Amygdala (tissue), 56 donors: ENCODE measurements at places on chromosomes 6 and 20.

DNA sequence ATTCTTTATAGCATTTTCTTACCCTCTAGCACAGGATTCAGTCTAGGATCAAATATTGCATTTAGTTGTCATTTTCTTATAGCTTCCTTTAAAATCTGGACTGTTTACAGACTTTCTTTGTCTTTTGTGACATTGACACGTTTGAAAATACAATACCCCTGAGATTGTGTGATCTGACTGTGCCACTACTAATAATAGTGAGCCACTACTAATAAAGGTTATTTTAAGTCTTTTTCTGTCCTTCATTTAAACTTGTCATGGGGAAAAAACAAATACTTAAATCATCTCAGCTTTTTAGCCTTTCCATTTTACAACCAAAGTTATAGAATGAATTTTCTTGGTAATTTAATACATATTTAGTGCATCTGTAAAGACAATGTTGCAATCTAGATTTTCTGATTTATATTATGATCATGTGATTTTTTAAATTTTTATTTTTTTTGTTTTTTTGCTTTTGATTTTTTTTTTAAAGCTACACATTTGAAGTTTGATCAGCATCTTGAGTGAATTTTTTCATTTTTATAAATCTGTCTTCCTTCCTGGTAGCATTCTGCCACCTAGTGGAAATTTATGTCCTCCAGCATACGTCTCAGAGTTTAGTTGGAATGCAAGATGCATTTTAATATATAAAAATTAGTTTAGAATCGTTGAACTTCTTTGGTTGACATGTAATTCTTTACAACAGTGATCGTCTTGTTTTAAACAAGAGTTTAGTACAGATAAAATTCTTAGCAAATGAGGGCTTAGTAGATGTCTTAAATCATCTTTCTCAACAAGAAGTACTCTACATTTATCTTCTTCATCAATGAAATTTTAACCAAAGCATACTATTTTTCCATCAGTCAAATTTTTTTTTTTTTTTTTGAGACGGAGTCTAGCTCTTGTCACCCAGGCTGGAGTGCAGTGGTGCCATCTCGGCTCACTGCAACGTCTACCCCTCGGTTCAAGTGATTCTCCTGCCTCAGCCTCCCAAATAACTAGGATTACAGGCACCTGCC is 119.4 kb downstream of the NCOA3 start:
- DNase-seq, result no peak

- no peak for DNase-seq
These were observed 7.5 kb downstream of the NFATC2 start for GRCh38 chr20:51535075-51535386.

GRCh38 chr6:28160233-28160632 is 18.6 kb downstream of the ZKSCAN8 start:
- DNase-seq, result no peak

- DNase-seq, result no peak
These were observed 180.1 kb upstream of the PDE10A start for GRCh38 chr6:165843121-165843520.

DNA sequence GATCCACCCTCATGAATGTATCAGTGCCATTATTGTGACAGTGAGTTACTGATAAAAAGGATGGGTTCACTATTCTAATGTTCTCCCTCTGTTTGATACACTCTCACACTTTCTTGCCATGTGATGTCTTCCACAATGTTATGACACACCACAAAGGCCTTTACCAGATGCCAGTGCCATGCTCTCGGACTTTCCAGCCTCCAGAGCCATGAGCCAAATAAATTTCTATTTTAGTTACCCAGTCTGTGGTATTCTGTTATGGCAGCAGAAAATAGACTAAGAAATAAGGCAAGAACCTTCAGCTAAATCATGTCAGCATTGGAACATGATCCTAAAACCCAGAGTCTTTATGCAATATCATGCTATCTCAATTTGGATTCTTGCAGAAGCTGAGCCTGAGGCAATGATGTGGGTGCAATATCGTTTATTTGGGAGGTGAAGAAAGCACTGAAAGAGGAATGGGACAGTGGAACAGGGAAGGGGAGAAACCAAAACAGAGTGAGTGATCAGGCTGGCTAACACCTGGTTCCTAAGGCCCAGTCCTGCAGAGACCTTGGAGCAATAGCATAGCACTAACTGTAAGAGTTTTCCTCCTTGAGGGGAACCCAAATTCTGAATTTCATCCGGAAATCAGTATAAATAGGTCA is 130.4 kb upstream of the LRFN2 start:
- DNase-seq, result no peak

DNA sequence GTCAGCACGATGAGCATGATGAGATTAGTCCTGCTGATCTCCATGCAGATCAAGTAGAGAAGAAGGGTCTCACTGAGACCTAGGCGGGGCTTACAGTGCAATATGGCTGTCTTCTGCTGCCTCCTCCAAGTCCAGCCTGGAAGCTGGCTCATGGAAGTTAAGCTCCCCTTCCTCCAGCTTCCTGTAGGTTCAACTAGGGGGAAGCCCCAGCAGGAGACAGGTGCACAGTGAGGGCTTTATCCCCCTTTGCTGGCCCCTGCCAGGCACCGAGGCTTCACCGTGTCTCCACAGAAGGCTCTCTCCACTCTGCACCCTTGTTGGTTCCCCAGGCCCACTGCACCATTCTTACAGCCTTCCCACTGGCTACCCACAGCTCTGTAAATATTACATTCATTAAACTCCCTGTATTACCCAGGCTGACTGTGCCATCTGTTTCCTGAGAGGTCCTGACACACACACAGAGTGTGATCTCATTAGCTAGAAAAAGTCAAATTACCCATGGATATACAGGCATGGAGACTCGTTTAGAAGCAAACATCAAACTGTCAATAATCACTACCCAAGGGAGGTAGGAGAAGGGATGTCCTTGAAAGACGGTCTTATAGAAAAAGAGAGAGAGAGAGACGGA is 90.4 kb downstream of the SLC2A10 start:
- no peak for DNase-seq

GRCh38 chr6:31586008-31586407 is at the start of gene LST1:
LST1 (plus strand) TSS chr6:31586277; CDS start chr6:31587300, 1,023 bp downstream.
- no peak for DNase-seq

- no peak for DNase-seq
These were observed 58.4 kb upstream of the ARID1B start for GRCh38 chr6:156718647-156719394.

DNA sequence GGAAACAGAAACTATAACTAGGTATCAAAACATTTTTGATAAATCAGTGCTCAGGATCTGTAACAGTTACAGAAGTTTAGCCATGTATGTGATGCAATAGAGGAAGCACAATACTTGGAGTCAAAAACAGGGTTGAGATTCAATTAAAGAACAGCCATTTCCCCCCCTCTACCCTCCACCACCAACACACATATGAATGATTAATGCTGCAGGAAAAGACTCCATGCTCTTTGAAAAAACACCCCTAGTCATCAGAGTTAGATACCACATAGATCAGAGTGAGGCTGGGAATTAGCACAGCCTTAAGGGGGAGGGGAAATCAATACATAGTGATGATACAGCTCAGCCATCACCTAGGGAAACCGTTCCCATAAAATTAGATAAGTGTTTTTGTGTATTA is 108.9 kb upstream of the EMILIN3 start:
- DNase-seq, result no peak

DNA sequence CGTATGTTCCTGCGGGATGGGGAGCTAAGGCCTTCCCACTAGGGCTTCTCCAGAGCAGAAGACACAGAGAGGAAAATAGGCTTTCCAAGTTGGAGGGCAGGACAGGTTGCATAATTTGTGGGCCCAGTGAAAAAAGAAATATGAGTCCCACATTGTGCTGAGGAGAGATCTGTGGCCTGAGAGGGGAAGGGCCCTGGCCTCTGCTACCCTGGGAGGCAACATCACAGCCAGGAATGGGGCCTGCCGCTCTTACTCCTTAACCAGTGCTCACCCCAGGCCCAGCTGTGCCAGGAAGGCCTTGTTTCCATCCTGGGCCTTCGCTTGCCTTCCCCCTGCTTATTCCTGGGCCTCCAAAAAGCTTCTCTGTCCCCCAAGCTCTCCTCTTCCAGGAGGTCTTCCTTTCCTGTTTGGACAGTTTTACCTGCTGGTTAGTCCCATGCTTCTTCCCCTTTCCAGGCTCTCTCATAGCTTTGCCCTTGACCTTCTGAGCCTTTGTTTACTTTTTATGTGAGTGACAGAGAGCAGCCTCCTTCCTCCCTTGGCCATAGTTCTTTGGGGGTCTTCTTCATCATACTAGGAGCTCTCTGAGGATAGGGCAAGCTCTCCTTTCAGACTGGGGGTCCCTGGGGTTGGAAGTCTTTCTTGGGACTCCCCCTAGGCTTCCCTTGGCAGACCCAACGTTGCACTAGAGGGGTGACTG is 26.2 kb upstream of the VEGFA start:
- DNase-seq, result no peak

DNA sequence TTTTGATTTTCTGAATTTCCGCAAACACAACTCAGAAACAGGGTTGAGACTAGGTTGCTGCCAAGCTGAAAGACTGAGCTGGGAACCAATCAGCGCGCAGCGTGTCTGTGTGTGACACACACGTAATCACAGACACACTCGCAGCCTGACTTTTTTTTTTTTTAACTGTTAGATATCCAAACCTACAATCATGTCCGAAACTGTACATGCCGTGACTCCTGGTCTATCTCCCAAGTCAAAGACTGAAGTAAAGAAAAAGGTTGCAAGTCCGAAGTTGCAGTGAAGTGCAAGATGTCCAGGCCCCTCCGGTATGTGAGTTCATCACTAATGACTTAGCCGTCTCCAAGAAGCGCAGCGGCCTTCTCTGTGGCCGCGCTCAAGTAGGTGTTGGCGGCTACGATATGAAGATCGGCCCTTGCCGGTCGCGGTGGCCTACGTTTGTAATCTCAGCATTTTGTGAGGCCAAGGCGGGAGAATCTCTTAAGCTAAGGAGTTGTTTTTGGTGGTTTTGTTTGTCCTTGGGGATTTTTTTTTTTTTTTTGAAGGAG is 108.2 kb downstream of the HFE start:
- DNase-seq, result peak; percentile 92

DNA sequence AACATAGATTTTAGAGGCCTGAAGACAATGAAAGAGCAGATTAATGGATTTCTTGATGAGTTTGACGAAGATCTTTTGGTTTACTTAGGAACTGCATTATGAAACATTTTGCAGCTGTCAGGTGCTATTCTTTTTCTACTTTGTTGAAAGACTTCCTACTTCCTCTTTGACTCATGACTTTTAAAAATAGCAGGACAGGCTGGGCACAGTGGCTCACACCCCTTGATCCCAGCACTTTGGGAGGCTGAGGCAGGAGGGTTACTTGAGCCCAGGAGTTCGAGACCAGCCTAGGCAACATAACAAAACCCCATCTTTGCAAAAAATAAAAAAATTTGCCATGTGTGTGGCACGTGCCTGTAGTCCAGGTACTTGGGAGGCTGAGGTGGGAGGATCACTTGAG is 52.0 kb downstream of the ITCH start:
- no peak for DNase-seq

GRCh38 chr6:94548201-94548600 is 1029.1 kb upstream of the MANEA start:
- DNase-seq, result no peak

DNA sequence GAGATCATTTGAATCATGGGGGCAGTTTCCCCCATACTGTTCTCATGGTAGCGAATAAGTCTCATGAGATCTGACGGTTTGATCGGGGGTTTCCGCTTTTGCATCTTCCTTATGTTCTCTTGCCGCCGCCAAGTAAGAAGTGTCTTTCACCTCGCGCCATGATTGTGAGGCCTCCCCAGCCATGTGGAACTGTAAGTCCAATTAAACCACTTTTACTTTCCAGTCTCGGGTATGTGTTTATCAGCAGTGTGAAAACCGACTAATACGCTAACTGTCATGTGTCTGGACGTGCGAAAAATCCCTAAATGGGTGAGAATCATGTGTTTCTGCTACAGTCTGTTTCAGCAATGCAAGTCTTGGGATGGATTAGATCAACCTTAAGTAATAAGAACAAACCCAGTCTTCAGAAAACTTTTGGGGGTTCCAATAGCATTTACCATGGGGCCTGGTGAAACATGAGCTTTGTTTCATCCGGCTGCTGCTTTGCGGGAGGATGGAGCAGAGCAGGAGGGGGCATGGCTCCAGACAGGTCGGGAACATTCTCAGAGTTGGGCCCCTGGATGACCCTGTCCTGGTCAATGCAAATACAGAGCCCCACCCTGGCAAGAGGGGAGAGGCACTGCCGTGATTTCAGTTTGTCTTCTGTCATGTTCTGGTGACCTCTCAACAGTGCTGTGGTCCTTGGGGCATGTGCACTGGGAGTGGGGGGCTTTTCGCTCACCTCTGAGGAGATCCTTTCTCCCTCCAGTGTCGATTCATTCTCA is 41.5 kb downstream of the CTCFL start:
- DNase-seq, result no peak

DNA sequence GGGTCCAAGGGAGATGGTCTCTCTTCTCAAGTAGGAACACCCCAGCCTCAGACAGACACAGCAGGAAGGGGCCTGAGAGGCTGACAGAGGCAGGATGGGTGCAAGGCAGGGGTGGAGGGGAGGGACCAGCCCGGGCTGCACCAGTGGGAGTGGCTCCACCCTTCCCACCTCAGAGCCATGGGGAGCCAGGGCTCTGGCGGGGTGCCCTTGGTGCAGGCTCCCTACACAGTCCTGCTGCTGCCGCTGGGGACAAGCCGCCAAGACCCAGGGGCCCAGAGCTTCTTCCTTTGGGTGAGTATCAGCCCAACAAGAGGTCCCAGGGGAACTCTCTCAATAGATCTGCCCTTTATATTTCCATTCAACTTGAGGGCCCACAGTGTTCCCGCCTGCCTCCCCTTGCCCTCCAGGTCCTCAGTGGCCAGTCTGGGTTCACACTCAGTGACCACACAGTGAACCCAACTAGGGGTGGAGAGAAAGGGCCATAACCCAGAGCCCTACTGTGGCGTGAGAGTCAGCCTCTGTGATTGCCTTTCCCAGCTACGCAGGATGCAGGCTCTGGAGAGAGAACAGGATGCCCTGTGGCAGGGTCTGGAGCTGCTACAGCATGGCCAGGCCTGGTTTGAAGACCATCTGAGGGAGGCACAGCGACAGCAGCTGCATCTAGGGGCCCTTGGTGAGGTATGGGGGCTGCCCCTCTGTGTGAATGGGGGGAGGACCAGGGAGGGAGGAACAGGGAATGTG is 592 bp downstream of the SAPCD1 start:
- DNase-seq, result no peak

DNA sequence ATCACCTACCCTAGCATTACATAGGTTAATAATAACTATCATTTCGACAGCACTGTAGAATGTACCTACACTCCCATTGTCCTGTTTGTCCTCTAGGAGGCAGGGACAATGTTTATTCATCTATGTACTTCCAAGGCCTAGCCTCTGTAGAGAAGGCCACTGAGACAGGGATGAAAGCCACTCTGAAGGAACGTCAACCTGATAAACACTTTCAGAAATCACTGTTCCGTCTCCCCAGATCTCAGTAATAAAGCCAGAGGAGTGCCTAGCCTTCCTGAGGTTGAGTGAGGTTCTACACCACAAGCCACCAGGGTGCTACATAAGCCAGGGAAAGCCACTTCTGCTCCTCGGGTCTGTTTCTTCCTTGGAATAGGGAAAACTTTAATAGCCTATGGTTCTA is 44.8 kb downstream of the POPDC3 start:
- DNase-seq, result no peak

DNA sequence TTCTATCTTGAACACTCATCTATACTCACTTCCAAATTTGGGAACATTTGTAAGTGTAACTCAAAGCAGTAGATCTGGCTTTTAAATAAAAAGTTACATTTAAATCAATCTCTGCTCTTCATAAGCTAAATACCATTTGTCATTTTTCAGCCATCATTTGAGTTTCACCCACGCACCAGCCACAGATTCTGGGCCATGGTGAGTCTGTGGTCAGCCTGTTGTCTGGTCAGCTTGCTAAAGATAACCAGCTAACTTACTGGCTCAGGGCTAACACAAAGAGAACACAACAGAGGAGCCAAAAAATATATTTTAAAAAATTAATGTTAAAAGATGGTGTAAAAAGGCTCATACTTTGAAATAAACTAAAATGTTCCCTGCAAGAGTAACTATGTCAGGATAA is 181.3 kb downstream of the KIF6 start:
- DNase-seq, result no peak
